Spinal cord (tissue), 10 donors: ENCODE measurements at places on chromosomes 11 and 22.

DNA sequence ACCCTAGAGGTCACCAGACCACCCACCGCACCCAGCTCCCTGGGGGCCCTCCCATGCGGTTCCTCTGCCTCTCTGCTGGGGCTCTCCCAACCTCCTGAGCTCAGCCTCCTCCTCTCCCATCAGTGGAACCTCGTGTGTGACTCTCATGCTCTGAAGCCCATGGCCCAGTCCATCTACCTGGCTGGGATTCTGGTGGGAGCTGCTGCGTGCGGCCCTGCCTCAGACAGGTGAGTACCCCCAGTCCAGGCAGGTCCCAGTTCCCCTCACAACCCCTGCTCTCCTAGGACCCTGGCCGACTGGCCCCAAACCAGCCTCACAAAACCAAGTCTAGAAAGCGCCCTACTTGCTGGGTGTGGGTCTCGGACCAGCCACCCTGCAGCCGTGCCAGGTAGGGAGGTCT is 1.6 kb downstream of the SLC22A12 start:
- no peak for DNase-seq
- H3K27ac ChIP-seq = no peak overlapping the region
- no peaks in the 10 kb centered on the region for H3K4me1 ChIP-seq
- H3K4me3 ChIP-seq = no peak overlapping the region

DNA sequence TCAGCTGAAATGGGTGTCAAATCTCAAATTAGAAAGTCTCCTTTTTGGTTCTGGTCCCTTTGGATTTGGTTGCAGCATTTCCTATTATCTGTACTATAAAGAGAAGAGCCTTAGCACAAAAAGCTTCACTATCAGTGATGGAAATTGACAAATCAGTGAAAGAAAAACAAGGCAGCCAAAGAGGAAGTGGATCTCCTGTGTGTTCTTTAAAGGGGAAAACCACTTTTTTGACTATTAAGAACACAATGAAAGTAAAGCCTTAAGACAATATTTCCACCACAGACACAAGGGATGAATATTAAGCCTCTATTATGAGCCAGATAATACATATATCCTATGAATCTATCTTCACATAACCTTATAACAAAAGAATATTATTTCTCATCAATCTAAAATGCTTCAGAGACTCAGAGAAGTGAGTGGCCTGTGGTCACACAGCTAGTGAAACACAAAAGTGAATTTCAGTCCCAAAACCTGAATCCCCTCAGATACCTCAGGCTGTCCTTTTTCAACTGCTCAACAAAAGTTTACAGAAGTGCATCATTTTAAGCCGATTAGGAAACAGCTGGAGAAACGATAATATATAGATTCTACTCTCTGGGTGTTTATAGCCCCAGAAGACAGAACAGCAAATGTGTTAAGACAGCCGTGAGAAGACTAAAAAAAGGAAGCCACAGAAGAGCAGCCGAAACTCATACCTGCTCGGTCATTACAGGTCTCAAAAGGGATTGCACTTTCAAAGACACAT is 24.4 kb upstream of the FSHB start:
- no peak overlapping the region for H3K4me3 ChIP-seq
- DNase-seq = no peak
- H3K4me1 ChIP-seq = no peaks in the 10 kb centered on the region
- H3K27ac ChIP-seq = no peak overlapping the region
- no peaks in the 10 kb centered on the region for H3K27me3 ChIP-seq

DNA sequence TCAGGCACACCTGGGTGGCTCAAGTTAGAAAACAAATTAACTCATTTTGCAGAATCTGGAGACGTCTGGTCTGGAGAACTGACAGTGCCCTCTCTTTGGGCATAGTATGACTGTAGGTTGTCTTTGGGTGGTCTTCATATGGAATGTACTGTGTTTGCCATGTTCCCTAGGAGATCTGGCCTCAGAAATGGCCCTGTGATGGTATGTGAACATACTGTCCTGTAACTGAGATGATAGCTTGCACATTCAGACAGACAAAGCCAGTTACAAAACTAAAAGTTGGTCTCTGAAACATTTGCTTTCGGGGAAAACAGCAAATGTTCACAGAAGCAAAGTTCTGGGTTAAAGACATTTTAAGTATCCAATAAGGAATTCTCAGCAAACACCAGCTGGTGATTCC is 29.7 kb downstream of the CD44 start:
- no peak overlapping the region for H3K27ac ChIP-seq
- no peaks in the 10 kb centered on the region for H3K36me3 ChIP-seq
- H3K4me1 ChIP-seq = peaks cover 12% of the 10 kb centered on the region
- H3K27me3 ChIP-seq = no peaks in the 10 kb centered on the region
- H3K4me3 ChIP-seq = no peak overlapping the region
- DNase-seq = no peak

- H3K4me3 ChIP-seq = no peak overlapping the region
- H3K4me1 ChIP-seq = no peaks in the 10 kb centered on the region
- no peak overlapping the region for H3K27ac ChIP-seq
- peaks cover 32% of the 10 kb centered on the region for H3K36me3 ChIP-seq
These were observed 44.5 kb downstream of the TCP11L1 start for GRCh38 chr11:33083918-33084317.

GRCh38 chr22:31556627-31557203 is 60.4 kb downstream of the SFI1 start:
- H3K4me1 ChIP-seq = no peaks in the 10 kb centered on the region
- no peaks in the 10 kb centered on the region for H3K27me3 ChIP-seq
- H3K27ac ChIP-seq = no peak overlapping the region
- no peak overlapping the region for H3K4me3 ChIP-seq
- no peak for DNase-seq
